Renal cortical epithelial cell (primary cell): ENCODE measurements at places on chromosomes 1 and 21.

- no peak for DNase-seq
These were observed 49.8 kb downstream of the PRDM2 start for GRCh38 chr1:13749543-13750341.

DNA sequence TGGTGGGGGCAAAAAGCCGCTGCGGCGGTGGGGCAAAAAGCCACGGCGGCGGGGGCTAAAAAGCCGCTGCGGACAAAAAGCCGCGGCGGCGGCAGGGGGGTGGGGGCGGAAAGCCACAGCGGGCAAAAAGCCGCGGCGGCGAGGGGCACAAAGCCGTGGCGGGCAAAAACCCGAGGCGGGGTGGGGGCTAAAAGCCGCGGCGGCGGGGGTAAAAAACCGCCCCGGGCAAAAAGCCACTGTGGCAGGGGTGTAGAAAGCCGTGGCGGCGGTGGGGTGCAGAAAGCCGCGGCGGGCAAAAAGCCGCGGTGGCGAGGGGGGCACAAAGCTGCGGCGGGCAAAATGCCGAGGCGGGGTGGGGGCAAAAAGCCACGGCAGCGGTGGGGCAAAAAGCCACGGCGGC is 3901.8 kb downstream of the SRGAP2C start:
- no peak for DNase-seq

DNA sequence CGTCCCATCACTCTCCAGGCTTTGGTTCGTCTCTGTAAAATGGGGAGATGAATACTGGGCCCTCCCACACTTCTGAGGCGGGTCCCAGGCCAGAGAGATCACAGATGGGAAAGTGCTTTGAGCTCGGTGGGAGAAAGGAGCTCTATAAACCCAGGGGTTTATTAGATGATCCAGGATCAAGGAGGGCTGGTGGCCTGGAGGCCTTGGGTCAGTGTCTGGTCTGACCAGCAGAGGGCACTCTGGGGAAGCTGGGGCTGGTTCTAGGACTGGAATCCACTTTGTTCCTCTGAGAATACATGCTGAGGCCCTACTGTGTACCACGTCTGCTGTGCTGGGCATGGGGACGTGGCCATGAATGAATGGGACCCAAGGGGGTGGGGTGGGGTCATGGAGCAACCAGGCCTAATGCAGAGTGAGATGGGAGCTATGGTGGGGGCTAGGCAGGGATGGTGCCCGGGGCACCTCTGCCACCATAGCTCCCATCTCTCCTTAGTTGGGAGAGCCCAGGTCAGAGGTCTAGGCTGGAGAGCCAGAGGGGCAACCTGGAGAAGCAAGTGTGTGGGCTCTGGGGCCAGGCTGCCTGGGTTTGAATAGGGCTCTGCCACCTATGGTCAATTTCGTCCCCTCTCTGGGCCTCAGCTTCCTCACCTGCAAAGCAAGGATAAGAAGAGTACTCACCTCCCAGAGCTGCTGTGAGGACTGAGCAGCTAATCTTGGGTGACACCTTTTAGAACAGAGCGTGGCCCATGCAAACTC is 9.0 kb upstream of the FAM131C start:
- peak; percentile 35 for DNase-seq

DNA sequence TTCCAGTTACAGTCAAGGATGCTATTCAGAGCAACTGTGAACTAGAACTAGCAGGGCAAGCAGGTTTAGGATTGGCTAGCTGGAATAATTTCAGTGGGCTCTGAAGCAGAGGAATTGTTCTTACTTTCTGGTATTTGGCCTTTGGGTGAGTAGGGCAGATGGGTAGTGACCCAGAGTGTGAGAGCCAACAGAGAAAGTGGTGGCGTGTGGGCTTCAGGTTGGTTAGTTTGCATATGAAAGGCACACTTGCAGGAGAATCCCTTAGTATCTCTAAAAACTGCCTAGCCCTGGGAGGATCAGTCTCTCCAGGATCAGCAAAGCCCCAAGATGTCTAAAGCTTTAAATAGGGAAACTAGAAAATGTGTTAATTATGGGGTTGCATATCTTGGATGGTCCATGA is 67.6 kb upstream of the LRRC8B start:
- DNase-seq = no peak

DNA sequence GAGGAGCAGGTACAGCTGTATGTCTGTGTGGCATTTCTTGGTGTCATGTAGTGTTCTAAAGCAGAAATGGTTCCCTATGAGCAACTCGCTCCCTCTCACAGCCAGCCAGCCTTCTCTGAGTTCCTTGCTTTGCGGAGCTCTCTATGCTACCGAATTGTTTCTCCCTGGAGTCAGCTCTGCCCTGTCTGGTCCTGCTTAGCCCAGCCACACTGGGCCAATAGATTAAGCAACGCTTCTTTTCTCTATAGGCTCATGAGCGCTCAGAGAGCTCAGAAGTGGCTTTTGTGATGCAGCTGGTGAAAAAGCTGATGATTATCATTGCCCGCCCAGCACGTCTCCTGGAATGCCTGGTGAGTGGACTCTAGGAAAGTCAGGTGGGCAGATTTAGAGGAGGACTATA is 113.1 kb downstream of the PIK3R3 start:
- DNase-seq = no peak
